Activated CD4-positive, alpha-beta T cell treated with anti-CD3 and anti-CD28 coated beads, Interleukin-2, amount 50 U/mL, for 48 hours (primary cell): ENCODE measurements at places on chromosomes 7 and 10.

GRCh38 chr10:14507781-14508180, 177.1 kb upstream of the FRMD4A start:
- DNase-seq, result no peak

- DNase-seq, result no peak
Observed at GRCh38 chr10:29304995-29305335, 16.1 kb downstream of the LYZL1 start.

- DNase-seq, result no peak
Observed at GRCh38 chr7:56023500-56023899, 27.7 kb downstream of the PSPH start.

DNA sequence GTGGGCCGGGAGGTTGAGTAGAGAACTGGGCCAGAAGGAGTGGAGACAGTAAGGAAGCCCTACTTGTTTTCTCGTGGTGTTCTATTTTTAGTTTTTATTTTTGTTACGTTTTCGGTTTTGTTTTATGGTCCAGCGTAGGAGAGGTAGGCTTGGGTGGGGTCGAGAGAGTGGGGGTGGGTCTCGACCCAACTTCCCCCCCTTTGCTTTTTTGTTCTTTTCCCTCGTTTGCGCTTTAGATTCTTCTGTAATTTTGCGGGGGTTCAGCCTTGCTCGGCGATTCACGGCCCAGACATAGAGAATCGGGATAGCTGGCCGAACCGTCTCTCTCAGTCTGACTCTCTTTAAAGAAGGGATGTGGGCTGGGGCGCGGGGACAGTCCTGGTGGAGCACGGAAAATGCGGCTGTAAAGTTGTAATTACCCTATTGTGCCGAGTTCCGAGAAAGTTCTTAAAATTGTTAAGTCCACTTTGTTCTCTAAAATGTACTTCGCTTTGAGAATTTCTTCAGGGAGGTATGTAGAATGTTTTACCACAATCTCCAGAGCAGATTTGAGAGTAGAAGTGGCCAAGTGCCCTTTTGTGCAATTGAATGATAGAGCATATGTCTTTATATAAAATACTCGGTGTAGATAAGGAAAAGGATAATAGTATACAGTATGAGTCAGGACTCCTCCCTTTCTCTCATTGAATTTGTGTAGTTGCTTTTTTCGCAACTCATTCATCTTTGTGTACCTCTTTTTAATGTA, 816 bp downstream of the DMTF1 start:
- DNase-seq, result peak; percentile 54

DNA sequence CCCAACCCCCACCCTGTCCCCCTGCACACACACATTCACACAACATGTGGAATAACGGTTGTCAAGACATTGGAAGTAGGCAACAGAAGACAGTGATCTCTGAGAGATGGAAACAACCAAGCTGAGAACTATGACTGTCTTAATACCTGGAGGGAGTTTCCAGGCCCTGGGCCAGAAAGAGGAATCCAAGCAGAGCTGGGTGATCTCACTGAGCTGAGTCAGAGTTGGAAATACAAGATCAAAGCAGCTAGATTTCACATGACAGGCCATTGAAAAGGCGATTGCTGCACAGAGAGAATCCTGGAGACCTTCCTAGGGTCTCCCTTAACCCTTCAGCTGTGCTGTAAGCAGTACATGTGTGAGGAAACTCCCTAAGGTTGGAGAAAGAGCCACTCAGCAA, 165.8 kb upstream of the PRSS1 start:
- DNase-seq, result peak; percentile 47

DNA sequence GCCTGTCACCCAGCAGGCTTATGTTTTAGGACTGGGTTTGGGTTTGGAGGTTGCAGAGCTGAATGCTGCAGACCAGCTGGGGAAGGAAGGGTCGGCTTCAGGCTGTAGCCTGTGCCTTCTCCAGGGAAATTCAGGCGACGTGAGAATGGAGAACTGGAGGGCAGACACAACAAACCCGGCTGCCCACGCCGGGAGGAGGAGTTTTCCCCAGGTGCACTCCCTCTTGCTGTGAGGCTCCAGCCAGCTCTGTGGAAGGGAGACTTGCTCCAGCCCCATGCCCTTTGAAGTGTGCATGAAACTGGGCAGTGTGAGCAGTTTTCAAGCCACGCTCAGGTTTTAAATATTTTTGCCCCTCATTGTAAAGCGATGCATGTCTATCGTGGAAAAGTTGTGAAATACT, 279.1 kb downstream of the CCSER2 start:
- no peak for DNase-seq

DNA sequence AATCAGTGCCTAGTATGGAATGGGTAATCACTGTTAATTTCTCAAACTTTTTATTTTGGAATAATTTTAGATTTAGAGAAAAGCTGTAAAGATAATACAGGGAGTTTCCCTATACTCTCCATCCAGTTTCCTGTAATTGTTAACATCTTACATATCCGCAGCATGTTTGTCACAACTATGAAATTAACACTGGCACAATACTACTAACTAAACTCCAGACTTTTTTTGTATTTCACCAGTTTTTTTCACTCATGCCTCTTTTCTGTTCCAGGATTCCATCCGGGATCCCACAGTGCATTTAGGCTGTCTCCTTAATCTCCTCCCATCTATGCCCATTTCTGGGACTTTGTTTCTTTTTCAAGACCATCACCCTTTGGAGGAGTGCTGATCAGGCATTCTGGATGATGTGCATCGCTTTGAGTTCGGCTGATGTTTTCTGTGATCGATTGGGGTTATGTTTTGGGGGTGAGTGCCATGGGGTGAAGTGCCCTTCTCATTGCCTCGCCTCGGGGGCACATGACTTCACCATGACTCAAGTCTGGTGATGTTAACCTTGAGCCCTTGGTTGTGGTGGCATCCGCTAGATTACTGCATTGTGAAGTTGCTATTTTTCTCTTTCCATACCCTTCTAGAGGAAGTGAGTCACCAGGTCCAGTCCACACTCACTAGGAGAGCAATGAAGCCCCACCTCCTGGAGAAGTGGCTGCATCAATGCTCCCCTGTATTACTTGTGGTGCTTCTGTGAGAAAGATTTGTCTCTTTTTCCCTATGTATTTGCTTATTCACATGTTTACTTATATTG, 43.9 kb upstream of the GRB10 start:
- DNase-seq, result peak; percentile 39

- DNase-seq, result no peak
Observed at GRCh38 chr7:27866256-27866655, 126.3 kb downstream of the TAX1BP1 start.

GRCh38 chr10:128938558-128938957, 528.5 kb upstream of the MGMT start:
- no peak for DNase-seq

- no peak for DNase-seq
Observed at GRCh38 chr10:97774811-97775294, 3.1 kb upstream of the SFRP5 start.

DNA sequence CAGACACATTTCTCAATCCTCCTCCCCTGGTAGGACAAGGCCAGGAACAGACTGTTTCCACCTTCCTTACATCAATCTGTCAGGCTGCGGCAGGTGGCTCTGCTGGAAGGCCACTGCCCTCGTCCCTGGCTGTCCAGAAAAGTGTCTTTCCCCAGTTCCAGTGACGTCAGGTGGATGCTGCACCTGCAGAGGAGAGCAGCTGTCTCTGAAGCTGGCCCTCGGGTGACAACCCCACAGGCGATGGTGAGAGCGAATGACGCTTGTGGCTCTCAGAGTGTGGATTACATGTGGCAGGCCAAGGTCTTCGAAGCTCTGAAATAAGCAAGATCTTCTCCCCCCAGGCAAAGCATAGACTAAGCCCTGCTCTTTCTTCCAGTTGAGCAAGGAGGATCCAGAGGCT, 146.9 kb upstream of the RET start:
- DNase-seq, result no peak

GRCh38 chr10:15710455-15710854, 9.3 kb downstream of the ITGA8 start:
- no peak for DNase-seq

- no peak for DNase-seq
Observed at GRCh38 chr7:73831584-73831833, 713 bp downstream of the CLDN4 start.

DNA sequence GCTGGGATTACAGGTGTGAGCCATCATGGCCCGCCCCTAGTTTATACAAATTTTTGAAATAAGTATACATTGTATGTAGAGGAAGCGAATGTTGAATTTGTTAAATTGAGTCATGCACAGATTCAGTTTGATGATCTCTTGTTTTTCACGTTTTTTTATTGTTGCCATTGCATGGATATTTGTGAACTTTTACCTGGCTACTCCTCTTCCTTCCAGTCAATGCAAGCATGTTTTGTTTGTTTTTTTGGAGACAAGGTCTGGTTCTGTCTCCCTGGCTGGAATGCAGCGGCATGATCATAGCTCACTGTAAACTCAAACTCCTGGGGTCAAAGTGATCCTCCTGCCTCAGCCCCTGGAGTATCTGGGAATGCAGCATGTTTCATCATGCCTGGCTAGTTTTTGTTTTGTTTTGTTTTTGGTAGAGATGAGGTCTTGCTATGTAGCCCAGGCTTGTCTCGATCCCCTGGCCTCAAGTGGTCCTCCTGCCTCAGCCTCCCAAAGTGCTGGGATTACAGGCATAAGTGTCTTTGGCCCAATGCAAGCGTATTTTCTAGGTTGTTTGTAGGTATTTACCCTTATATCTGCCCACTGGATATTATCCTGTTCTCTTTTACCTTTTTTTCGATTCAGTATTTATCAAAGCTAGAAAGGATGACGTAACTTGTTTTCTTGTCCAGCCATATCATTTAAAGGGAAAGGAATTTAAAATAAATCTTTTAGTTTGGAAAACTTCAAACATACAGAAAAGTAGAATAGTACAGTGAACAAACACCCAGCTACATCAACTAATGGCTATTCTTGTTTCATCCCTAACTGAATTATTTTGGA, 11.0 kb downstream of the LCOR start:
- no peak for DNase-seq
